GM18507 (cell line): ENCODE measurements at places on chromosomes 4 and X.
A peak's percentile ranks its signal among the peaks of the same experiment; 100 is the strongest.

GRCh38 chr4:37935026-37935425 is 25.2 kb upstream of the PTTG2 start:
- DNase-seq: no peak

DNA sequence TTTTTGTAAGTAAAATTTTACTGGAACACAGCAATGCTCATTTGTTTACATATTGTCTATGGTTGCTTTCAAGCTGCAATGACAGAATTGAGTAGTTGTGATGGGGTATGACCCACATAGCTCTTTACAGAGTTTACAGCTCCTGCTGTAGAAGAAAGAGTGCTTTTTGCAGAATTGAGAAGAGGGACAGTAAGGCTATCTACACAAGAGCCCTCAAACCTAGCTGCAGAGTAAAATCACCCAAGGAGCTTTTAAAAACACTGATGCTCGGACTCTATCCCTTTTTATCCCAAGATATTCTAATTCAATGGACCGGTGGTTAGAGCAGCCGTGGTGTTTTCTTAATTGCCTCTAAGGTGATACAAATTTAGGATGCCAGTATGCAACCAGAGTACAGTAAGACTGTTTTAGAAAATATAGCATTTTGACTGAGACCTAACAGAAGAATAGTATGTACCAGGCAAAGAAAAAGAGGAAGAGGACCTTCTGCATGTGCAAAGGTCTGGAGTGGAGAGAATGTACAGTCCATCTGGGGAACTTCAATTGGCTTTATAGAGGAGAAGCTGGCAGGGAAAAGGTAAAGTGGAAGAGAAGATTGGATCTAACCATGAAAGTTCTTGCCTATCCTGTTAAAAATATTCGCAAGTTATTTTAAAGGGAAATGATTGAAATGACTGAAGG is 663.6 kb upstream of the CPEB2 start:
- DNase-seq: no peak

GRCh38 chr4:79042079-79042674 is 102.9 kb upstream of the PAQR3 start:
- DNase-seq: no peak

- no peak for DNase-seq
These were observed 77.0 kb downstream of the KLHL13 start for GRCh38 chrX:118039591-118039990.

- DNase-seq: no peak
These were observed 48.5 kb downstream of the MAML3 start for GRCh38 chr4:140105436-140105835.

DNA sequence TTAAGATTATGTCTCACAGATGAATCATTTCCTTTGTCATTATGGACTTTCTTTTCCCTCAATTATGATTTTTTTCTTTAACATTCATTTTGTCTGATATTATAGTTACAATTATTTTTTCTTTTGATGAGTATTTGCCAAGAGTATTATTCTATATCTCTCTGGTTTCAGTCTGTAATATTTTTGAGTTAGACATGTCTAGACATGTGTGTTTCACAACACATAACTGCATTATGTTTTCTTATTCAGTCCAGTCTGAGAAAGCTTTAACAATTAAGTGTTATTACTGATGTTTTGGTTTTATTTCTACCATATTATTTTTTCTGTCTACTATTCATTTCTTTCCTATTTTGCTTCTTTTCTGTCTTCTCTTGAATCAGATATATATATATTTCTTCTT is 108.3 kb upstream of the MID1IP1 start:
- no peak for DNase-seq

- DNase-seq: no peak
These were observed 86.4 kb downstream of the LDB2 start for GRCh38 chr4:16812041-16812440.

GRCh38 chr4:170374770-170375169 is 285.0 kb upstream of the AADAT start:
- peak; percentile 33 for DNase-seq

- no peak for DNase-seq
These were observed 18.6 kb upstream of the SUPT20HL1 start for GRCh38 chrX:24341795-24342194.

GRCh38 chrX:108130889-108131288 is 39.3 kb downstream of the ATG4A start:
- no peak for DNase-seq

- no peak for DNase-seq
These were observed 12.0 kb downstream of the P2RY8 start for GRCh38 chrX:1524874-1525582.

GRCh38 chrX:110131031-110131430 is 128.1 kb downstream of the TMEM164 start:
- no peak for DNase-seq
